ENCODE measurements at places on chromosomes 6 and 20.
A peak's percentile ranks its signal among the peaks of the same experiment; 100 is the strongest.

DNA sequence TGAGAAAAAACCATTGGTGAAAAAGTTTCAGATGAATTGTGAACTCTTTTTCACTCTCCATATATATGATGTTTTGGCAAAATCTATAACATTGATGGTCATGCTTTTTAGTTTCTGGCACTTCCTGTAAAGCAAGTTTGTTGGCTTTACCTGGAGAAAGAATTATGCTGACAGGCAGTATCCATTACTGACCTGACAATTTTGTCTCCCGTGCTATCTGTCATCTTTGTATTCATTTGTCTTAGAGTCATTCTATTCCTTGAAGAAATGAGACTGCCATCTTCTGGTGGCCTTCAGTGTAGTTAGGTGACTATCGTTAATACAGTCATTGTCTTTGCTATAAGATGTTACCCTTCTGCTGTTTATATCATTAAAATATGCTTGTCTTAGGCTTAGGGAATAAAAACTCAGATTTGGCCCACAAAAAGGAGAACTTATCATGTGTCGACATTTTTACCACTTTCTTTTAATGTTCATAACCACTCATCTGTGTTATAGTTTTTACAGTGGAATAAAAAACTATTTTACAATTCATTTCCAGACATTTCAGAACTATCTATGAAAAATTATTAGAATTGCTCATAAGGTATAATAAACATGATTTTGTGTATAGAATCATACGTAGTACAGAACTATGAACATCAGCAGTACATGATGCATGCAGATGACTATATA, 707.0 kb downstream of the EPM2A start:
- peak; percentile 10 for DNase-seq

- DNase-seq, result no peak
Observed at GRCh38 chr20:56506103-56506502, 18.4 kb upstream of the FAM209A start.

GRCh38 chr6:32393665-32394420, 13.1 kb downstream of the BTNL2 start:
- DNase-seq, result no peak

- no peak for DNase-seq
Observed at GRCh38 chr6:138849791-138850190, 53.9 kb downstream of the ECT2L start.

- DNase-seq, result no peak
Observed at GRCh38 chr6:37369321-37370201, 15.8 kb downstream of the RNF8 start.

DNA sequence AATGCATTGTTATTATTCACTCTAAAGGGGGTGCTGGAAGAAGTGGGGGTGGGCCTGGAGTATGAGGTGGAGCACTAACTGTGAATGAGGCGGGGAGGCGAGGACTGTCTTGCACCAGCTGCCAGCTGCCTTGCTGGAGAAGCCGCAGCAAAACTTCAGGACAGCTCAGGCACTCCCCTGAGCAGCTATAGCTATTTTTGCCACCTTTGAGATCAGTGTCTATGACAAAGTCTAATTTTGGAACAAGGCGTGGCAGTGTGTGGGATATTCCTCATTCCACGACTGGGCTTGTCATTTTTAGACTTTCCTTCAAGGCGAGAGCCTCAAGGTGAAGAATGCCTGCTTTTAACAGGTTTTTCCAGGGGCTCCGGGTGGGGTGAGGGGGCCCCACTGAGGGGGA, 143.8 kb downstream of the DOK5 start:
- DNase-seq, result no peak

DNA sequence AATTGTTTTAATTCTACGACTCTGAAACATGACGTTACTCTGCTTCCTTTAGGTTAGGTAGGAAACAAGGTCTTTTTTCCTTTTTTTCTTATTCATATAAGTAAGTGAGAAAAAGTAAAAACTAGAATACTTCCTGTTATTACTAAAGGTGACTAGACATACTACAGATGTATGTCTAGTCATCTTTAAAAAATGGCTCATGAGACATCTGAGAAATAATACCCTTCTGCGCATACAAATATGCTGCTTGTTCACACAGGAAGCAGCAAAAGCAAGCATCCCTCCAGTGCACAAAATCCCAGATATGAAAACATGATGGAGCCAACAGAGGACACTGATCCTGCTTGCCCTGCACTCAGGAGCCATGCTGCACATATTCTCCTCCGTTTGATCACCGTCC, 699.1 kb downstream of the EPM2A start:
- no peak for DNase-seq

- DNase-seq, result no peak
Observed at GRCh38 chr6:81353262-81353661, 399.2 kb downstream of the TENT5A start.

DNA sequence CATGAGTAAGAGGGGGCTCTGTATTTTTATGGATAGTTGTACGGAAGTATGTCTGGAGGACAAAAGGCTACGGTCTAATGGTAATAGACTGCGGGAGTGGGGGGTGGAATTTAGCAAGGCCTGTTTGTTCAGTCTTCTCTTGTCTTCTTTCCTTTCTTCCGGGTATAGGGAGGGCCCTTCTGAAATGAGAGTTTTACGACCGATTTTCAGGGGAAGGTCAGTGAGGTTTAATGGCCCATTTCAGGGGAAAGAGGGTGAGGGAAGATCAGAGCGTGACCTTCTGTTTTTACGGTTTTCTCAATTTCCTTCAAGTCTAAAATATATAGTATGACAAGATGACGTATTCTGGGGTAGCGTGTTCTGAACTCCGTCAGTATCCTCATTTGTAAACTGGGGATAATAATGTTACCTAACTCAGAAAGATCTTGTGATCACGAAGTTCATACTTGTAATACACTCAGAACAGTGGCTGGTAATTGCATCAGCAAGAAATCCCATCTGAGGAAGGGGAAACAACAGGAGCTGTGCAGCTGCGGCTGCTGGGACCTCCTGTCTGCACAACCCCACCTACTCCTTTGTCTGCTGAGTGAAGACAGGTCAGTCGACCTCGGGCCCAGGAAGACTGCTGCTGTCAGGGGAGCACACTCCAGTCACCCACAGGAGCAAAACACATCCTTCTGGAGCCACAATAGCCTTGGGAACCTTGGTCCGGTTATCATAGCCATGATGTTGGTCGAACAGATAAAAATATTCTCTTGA, 90.4 kb downstream of the MAP3K7 start:
- DNase-seq, result no peak
